ENCODE measurements at places on chromosomes 2 and 18.
A peak's percentile ranks its signal among the peaks of the same experiment; 100 is the strongest.

DNA sequence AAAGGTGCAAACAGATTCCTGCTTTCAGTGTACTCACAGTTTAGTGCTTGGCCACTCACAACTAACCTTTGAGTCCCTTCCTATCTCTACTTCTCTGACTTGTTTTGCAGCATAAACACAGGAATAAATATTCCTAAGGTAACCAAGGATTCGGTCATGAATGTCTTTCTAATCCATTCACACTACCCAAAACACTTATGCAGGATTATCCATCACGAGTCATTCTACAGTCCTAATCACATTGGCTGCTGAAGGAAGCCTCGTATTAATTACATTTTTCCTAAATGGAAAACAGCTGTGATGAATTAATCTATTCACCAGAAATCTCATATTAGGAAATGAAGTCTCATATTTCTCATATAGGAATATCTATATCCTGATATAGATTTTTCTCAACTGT, 16.3 kb downstream of the RDH14 start:
- DNase-seq = no peak

GRCh38 chr2:191023235-191023679, 9.3 kb upstream of the STAT1 start:
- DNase-seq = no peak

DNA sequence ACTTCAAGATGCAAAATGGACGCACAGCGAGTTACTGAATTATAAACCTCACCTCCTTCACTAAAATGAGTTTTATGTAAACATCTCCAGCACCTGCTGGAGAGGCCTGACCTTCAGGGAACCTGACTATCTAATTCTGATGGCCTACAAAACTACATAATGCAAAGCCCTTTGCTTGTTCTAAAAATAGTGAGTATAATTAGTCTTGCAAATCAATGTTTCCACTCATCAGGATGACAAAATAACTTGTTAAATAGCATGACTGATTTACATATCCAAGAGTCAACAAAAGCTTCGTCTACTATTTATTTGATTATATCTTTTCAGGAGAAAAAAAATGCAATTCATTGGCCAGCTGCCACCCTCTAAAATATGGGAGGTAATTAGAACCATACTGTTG, 326.3 kb upstream of the MC4R start:
- no peak for DNase-seq

- DNase-seq = no peak
Observed at GRCh38 chr2:181594322-181594721, 62.6 kb downstream of the CERKL start.

- DNase-seq = no peak
Observed at GRCh38 chr2:76281156-76281841, 570.6 kb upstream of the GCFC2 start.

GRCh38 chr2:241213041-241213440, 24.6 kb downstream of the ANO7 start:
- no peak for DNase-seq

DNA sequence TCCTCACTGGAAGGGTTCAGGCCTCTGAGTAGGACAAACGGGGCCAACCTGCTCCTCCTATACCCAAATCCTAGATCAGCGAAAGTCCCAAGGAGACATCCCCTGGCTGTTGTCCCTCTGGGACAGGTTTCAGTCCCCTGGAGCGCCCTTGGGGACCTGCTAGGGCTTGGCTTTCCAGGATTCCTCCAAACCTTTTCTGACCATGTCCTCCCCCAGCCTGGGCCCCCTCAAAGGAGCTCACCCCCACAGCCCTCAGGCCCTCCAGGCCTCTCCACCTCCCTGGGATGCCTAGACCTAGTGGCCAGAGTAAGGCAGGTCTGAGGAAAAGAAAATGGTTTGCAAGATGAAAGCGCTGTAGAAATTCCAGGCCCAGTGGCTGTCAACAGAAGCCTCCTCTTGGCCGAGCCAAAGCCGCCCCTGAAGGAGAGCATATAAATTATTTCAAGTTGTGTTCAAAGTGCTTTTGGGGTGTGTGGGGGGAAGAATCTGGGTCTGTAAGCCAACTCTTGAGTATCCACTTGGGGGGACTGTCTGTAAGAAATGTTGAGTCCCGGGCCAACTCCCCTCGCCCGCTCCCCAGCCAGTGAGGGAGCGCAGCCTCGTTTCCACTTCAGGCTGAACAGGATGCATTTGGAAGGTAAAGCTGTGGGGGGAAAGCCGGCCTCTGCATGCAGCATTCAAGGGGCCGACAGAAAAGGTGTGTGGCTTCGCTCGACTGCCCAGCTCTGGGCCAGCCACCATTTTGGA, 158.6 kb downstream of the DYSF start:
- no peak for DNase-seq

DNA sequence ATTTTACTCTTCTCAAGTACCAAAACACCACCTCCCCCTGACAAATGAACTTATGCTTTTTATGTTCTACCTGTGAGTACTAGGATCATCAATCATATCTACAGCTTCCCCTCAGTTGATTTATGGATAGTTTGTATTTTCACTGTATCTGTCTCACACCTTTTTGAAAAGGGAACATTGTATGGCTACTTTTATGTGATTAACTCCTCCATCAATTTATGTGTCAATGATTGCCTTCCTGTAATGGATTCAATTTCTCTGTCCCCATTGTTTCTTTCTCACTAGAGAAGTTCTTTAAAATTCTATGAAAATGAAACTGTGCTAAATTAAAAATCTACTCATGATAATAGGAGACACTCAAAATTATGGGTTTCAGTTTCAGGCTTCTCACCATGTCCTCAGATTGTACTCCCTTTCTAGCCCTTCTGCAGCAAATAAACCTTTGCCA, 935.0 kb downstream of the TRIB2 start:
- no peak for DNase-seq

DNA sequence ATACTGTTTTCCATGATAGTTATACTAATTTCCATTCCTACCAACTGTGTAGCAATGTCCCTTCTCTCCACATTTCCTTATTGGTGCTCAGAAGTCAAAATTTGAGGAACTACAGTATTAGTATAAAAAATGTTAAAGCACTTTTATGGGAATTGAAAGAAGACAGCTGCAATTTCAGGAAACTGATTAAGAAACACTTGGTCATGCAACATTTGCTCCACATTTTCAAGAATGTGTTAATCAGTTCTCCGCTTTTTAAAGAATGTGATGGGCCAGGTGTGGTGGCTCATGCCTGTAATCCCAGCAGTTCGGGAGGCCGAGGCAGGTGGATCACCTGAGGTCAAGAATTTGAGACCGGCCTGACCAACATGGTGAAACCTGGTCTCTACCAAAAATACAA, 33.6 kb upstream of the MGAT4A start:
- no peak for DNase-seq

DNA sequence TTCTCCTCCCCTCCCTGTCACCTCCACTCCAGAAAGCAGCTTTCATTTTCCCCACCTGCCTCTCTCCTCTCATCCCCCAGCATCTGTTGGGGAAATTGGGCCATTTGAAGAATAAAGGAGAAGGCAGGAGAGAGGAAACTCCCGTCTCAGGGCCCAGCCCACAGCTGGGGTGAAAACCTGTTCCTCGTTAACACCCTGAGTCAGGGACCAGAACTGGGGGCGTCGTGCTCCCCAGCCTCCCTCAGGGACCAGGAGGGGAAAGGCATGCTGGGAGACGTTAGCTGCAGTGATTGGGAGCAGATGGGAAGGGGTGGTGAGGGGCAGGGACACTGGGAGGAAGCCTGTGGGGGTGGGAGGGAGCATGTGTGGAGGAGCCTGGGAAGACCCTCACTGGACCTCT, 251.3 kb downstream of the DYSF start:
- no peak for DNase-seq

DNA sequence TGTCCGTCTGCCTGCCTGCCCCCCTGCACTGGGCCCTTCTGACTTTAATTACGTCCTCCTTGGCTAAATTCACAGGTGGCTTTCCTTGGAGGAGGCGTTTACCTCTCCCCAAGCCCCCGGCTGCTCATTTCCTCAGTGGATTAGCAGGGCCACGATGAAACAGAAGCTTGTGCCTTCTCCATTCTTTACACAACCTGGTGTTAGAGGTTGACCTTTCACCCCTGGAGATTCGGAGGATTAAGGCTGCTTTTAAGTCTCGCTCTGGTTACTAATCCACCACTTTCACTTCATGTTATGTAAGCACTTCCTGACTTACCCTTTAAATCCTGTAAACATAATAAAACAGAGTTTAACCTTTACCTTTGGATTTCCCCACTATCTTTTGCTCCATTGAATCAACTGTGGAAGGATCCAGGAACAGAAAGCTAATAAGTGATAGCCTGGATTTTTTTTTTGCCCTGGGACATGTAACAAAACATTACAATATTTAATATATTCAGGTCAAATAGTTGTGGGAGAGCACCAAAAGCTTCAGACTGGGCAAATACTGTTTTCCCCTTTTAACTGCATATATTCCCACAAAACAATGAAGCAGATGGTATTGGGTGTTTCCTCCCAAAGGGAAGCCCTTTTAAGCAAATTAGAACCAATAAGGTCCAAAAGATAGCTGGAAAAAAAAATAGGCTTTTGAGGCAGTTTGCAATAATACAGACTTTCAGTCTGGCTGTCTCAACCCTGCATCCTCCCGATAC, 370.2 kb downstream of the EN1 start:
- DNase-seq = no peak

DNA sequence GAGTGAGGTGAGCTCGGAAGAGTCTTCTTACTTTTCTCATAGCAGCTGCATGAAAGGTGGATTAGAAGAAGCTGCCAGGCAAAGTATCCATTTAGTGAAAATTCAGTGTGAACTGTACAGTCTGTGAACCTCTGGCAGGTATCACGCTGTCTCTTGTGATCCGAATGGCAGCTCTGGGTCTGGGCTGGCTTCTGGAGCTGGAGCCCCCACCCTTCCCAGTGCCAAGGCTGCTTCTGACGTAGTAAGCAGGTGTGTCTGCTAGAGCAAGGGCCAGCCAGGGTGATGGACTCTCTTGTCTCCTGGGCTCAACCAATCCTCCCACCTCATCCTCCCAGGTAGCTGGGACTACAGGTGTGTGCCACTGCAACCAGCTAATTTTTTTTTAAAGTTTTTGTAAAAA, 14.0 kb upstream of the NTSR2 start:
- peak; percentile 74 for DNase-seq

GRCh38 chr2:164595031-164595430, 26.3 kb downstream of the GRB14 start:
- DNase-seq = no peak

DNA sequence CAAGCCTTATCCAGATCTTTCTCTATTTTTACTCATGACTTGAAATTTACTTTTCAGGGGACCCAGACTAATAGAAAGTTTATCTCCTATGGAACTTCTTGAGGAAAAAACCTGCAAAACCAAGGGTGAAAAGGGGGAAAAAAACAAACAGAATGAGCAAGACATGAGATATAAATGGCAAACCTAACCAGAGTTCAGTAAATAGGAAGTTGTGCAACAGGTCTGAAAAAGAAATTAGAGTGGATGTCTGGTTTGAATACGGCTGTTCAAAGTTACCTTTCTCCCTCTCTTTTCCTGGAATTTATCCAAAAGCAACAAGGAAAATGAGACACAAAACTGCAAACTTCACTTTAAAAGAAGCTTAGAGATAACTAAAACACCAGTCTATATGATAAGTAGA, 78.8 kb upstream of the TGFA start:
- no peak for DNase-seq

DNA sequence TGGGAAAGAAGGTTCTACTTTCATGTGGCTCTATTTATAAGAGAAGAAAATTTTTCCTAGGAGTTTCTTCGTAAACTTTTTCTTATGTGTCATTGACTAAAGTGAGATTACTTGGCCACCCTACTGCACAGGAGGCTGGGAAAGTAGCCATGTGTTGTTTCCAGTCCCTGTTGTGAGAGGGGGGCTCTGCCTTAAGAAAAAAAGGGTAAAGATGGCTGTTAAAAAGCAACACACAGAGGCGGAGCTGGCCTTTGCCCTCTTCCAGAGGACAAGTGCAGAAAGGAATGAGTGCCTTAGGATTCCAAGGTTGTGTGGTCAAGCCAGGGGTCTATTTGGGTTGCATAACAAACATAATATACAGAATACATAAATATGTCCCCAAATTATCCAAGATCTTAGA, 230.0 kb upstream of the CXCR4 start:
- no peak for DNase-seq

DNA sequence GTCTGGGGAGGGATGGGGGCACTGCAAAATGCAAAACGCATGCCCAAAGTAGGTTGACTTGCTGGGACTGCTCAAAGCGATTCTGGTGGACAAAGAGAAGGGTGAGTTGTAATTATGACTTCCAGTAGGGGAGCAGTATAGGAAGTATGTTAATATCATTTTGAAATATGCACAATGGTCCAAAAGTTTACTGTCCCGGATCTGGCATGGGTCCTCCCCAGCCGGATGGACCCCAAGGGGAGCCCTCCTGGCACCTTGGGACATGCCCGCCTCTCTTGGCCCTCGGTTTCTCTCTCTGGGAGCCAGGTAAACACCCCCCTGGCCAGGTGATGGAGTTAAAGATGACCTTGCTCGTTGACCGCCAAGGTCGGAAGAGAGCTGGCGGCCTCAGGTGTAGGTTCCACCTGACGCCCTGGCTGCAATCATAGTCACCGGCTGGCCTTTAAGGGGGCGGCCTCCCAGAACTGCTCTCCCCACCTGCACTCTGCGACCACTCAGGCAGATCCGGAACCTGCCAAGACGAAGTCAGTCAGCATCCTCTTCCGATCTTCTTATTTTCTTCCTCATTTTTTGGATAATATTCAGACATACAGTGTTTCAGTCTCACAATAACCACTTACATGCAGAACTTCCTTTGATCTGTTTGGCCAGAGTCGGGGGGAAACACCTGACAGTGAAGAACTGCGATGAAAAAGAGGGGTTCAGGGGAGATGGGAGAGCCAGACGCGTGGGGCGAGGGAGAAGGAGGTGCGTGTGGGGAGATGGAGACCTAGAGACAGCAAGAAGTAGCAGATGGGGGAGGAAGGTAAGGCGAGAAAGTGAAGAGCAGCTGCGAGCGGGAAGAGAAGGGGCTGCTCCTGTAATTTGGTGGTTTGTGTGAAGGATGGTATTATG, 148.3 kb downstream of the MEIS1 start:
- no peak for DNase-seq

DNA sequence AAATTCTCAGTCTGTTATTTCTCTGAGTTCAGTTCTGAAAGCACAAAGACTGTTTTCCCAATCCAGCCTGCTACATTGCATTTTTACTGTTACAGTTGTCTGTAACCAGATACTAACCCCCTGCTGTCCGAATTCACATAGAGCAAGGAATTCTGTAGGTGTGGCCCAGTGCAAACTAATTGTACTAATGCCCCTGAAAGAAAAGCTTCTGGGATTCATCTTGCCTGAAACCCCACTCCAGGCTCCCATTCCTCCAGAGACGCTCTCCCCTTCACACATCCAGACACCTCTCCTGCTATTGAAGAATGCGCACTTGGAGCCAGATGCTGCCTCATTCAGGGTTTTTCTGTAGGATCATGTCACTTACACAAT, 127.0 kb downstream of the TTC32 start:
- DNase-seq = peak; percentile 21

DNA sequence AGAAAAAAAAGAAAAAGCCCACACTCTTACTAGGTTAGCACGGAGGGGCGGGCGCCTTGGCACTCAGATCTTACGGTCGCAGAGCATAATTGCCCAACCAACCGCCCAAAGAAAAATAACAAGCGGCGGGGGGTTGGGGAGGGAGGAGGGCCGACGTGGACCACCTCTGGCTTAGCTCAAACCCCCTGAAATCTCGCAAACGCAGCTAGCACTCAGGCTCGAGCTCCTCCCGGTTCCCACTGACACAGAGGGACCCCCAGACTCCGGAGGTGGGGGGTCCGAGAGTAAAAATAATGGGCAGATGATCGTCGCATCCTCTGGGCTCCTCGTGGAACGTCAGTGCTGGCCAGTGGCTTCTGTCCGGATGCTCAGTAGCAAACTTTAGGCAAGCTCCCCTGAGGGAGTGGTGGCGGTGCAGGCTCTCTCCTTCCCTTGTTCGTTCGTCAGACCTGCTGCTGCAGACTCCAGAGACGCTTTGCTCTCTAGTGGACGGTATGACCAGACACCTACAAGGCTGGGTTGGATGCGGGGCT, 12.0 kb downstream of the CATIP start:
- DNase-seq = no peak
